ENCODE measurements at places on chromosomes 11 and 22.

DNA sequence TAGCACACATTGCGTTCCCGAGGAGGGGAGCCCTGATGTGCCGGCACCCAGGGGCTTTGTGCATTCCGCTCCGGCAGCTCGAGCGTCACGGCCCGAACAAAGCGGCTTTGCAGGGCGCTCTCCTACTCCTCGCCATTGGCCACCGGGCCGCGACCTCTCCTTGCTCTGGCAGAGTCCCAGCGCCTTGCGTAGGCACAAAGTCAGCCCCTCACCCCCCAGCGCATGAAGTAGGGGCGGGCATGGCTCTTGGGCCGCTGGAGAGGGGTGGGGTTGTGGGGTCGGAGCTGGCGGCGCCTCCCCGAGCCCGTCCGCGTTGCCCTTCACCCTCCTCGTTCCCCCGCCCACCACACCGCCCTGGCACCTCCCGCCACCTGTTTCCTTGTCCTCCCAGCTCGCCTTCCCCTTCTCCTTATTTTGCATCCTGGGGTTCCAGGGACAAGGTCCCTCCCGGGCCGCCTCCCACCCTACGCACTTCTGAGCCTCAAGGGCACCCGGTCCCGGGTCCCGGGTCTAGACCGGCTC is 753 bp upstream of the PPARA start:
- peak; percentile 65 for DNase-seq

DNA sequence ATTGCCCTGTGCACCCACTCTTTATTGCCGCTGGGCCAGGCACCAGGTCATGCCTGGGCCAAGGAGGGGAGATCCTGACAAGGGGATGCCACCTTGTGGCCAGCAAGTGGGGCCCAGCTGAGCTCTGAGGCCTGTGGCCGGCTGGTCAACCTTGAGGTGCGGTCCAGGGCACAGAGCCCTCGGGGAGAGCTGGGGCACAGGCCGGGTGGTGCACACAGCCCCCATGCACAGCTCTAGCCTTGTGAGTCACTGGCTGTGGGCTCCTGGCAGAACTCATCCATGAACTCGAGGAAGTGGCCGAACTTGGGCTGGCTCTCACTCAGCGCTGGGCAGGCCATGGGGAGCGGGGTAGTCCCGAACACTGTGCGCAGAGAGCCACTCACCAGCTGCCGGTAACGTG is 94.3 kb downstream of the RNF169 start:
- DNase-seq = no peak

DNA sequence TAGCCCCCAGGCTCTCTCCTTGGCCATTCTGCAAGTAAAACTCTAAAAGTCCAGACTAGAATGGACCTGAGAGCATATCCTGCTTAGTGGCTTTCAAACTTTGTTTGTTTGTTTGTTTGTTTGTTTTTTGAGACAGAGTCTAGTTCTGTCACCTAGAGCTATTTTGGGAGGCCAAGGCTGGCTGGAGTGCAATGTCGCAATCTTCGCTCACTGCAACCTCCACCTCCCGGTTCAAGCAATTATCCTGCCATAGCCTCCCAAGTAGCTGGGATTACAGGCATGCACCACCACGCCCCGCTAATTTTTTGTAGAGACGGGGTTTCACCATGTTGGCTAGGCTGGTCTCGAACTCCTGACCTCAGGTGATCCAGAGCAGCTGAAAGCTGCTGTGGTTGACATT is 28.9 kb downstream of the DAGLA start:
- no peak for DNase-seq

- DNase-seq = no peak
Observed at GRCh38 chr11:73012121-73012863, 129.8 kb downstream of the FCHSD2 start.

DNA sequence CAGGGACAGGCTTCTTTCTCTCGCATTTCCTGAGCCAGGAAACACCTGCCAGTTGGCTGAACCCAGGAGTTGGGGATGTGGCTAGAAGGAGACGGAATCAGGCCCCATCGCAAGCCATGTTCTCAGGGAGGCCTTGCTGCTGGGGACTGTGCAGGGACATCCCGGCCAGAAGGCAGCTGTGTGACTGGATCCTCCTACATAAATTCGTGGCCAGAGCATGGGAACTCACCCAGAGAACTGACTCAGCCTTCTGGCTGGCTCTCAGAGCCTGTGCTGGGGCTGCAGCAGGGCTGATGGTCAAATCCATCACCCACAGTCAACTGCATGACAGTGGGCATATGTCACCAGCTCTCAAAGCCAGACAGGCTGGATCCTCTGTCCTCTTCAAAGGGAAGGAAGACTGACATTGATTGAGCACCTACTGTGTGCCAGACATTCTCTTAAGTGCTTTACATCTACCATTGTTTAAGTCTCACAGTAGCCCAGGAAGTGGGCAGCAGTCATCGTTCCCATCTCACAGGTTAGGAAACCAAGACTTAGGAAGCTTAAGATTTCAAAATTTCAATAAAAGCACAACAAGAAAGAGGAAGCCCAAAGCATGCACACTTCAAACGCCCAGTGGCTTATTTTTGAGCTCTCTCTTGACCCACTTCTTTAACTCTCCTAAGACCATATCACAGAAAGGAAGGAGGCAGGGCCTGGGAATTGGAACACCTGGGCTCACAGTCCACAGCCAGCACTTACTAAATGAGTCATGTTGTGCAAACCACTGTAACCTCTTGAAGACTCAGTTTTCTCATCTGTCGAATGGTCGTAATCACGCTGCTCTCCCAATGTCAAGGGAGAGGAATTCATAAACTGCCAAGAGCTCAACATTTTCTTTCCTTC is 30.9 kb upstream of the CACNG2 start:
- no peak for DNase-seq

DNA sequence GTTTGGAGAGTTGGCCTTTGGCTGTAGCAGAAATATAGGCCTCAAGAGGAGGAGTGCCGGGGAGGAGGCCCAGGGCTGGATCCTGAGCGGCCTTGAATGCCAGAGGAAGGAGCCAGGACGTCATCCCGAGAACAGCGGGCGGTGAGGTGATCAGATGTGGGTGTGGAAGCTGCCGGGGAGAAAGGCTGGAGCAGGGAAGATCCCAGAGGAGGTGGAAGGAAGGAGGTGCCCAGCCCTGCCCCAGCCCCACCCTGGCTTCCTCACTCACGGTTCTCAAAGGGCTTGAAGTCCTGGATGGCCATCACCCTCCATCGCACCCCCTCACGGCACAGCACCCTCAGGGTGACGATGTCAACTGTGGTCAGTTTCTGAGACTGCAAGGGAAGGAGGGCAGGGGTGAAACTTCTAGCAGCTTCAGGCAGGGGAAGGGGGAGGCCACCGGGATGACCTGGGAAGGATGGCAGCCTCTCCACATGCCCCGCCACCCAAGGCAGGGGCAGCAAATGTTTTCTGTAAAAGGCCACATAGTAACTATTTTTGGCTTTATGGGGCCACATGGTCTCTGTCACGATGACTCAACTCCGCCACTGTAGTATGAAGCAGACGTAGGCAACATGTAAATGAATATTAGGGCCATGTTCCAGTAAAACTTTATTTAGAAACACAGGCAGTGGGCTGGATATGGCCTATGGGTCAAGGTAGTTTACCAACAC is 10.7 kb downstream of the IL2RB start:
- DNase-seq = no peak

GRCh38 chr11:11789735-11790369 is 51.9 kb upstream of the USP47 start:
- peak; percentile 29 for DNase-seq

DNA sequence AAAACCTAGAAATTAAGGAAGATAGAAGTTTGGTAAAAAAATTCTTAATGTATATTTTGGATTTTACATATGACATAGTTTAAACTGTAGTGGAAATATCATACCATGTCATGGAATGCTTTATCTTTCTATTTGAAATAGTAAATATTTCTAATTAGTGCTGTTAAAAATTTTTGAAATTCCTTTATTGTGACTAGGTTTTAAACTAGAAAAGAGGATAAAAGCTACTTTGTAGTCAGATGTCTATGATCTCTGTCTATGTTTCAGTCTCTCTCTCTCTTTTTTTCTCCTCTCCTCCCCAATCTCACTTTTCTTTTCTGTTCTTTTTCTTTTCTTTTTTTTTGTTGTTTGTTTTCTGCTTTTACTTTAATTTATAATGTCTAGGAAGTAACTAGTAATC is 226.2 kb downstream of the TMEM135 start:
- no peak for DNase-seq

DNA sequence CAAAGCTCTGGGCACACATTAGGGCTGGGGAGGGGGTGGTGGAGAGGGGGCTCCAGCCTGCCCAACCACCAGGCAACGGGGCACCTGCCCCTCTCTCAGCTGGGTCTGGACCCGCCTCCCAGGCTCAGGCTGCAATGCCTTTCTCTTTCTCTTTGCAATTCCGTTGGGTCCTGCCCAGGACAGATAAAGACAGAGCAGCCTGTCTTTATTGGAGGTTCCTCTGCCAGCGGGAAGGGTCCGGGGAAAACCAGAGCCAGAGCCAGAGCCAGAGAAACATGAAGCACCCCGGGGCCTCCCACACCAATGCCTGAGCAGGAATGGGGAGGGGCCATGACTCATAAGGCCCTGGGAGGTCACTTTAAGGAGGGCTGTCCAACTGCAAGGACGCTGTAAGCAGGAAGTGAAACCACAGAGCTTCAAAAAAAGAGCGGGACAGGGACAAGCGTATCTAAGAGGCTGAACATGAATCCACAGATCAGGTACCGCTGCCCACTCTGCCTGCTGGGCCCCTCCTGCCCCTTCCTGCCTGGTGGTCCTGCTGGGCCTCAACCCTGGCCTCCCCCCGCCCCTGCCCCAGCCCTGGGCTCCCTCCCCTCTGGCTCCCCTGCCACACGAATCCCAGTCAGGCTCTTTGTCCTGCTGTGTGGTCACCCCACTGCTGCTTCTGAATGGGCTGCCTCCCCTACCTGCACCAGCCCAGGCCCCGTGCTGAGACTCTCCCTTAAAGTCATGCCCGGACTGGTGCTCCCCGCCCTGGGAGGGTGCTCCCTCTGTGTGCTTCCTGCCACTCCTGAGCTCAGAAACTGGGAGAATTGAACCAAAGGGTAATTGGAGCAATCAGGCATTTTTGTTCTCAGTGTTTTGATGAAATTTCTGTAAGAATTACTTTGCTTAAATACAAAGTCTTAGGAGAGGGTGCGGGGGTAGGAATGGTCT is at the start of gene APOBEC3B:
Gene APOBEC3B (plus strand): TSS at position 356 of the 936 bp plus-strand sequence. CDS start 107 bp downstream, at position 463.
- DNase-seq = no peak

DNA sequence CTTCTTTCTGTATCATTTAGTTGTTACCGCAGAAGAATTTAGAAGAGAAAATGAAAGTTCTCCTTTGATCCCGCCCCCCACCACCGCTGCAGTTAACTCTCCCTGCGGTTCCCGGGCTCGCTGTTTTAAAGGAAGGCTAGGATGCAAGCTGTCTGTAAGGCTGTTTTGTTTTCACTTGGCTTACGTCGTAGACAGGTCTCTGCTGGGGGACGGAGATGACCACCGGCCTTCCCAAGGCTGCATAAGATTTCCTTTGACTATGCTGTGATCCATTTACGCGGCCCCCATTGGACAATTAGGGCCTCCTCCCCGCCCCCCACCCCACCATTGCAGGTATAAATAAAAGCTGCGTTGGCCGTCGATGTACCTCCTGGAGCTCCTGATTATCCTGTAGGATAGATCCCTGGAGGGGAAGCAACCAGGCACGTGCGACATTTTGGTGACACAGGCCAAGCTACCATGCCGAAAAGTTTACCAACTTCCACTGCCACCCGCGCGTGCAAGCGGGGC is 1.4 kb upstream of the CPT1A start:
- no peak for DNase-seq

- peak; percentile 41 for DNase-seq
Observed at GRCh38 chr11:64713016-64713707, 9.8 kb downstream of the NRXN2 start.

DNA sequence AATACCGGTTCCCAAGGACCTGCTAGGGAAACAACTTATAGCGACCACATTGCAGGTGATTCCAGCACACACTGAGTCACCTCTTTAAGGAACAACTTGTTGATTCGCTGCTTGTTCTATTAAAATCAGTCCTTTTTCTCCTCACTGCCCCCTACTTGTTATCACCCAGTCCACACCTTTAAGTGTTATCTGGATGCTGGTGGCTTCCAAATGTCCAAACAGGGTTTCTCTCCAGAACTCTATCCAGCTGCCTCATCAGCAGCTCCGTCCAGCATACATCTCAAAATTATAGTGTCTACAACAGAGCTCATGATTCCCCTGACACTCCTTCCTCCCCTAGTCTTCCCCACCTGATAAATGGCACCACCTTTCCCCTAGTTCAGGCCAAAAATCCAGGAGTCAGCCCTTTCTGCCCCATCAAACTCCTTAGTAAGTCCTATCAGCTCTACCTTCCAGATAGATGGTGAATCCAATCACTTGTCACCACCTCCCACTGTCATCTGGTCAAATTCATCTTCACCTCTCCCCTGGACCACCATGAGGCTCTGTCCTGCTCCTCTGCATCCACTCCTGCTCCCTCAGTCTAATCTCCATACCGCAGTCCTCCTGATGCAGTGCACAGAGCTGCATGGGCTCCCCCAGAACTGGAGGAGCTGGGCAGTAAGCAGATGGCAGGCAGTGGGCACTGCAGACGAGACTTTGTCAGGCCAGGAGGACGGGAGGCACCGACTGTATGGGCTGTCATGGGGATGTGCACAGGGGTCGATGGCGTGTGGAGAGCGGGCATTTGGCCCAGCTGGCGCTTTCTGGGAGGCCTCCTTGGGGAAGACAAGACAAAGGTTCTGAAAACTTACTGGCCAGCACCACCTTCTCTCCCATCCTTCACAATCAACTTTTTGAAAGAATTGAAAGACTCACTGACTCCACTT is 19.3 kb downstream of the IL10RA start:
- no peak for DNase-seq

DNA sequence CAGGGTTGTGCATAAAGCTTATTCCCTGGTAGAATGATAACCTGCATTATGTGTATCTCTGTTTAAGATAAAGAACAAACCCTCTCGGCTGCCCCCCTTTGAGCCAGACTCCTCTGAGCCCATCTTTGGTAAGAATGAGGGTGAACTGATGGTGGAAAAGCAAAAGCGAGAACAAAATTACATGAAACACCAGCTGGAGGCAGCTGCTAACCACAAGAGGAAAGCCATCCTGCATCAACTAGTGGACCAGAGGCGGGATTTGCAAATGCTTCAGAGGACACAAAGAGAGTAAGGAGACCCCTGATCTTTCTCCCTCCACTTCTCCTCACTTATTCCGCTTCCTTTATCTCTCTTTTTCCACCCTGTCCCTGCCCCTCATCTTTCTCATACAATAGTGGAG is 40.3 kb downstream of the CCDC81 start:
- DNase-seq = no peak
